ENCODE measurements at places on chromosomes 7 and 10. TPM values are rescaled to one million over a fixed set of nuclear protein-coding genes. Genes with fewer than 3 reads are reported as not detected.
A peak's percentile ranks its signal among the peaks of the same experiment; 100 is the strongest.

DNA sequence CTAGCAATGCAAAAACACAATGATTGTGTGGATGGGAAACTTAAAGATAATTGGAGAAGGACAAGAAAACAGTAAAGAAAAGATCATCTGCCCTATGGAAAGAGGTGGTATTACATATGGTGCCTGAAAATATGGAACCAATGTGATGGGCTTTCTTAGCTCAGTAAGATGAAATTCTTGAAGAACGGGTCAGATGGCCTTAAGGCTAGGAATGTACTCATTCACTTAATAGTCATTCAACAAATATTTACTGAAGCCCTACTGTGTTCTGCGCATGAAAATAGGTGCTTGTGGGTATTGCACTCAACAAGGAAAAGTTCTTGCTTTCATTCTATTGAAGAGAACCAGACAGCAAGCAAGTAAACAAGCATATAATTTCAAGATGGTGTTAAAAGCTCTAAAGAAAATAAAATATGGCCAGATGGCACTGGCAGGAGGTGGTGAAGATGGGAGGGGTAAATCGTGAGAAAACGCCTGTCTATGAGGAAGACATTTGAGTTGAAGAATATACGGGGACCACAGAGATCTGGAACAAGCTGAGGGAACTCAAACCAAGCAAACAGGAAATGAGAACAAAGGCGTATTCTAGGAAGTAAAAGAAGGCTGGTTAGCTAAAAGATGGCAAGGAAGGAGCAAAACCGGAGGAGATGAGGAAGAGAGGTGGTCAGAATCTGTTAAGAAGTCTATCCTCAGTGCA, 179.7 kb downstream of the ANK3 start:
- H3K27ac ChIP-seq: no peak overlapping the region
- H3K36me3 ChIP-seq: no peaks in the 10 kb centered on the region
- DNase-seq: no peak
- no peaks in the 10 kb centered on the region for H3K4me1 ChIP-seq
- H3K27me3 ChIP-seq: no peaks in the 10 kb centered on the region

TBX20 gene
- 0.49 TPM for total RNA-seq

DNA sequence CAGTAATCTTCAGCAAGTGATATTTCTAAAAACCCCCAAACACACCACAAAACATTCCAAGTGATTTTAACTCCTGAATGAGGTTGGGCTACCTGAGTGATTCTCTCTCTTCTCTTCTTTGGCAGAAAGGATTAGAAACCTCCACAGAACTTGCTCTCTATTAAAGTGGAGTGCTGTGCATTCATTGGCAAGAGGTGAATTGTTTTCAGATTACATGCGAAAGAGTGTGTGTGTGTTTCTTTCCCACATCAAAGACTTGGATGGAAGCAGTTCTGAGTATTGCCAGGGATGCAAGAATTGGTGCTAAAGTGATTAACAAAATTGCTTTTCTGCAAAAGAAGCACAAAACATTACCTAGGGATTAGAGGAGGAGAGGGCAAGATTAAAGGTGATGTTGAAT, 13.1 kb upstream of the FBXW4 start:
- H3K4me1 ChIP-seq: no peaks in the 10 kb centered on the region
- no peak overlapping the region for H3K27ac ChIP-seq
- H3K36me3 ChIP-seq: no peaks in the 10 kb centered on the region

- no peak overlapping the region for H3K27ac ChIP-seq
- no peak for DNase-seq
- H3K4me3 ChIP-seq: no peak overlapping the region
- no peaks in the 10 kb centered on the region for H3K4me1 ChIP-seq
- no peaks in the 10 kb centered on the region for H3K27me3 ChIP-seq
Measured at GRCh38 chr10:53469383-53469782, 696.8 kb upstream of the MBL2 start.

- H3K36me3 ChIP-seq: no peaks in the 10 kb centered on the region
- H3K4me1 ChIP-seq: peaks cover 4% of the 10 kb centered on the region
- no peak for DNase-seq
- peak overlapping the region; percentile 56 for H3K27ac ChIP-seq
- H3K4me3 ChIP-seq: peak overlapping the region; percentile 64
Measured at GRCh38 chr10:21172930-21173801, 276.1 kb upstream of the NEBL start.

GRCh38 chr7:48084727-48085432, 4.2 kb upstream of the UPP1 start:
- no peaks in the 10 kb centered on the region for H3K27me3 ChIP-seq
- H3K4me3 ChIP-seq: no peak overlapping the region
- H3K27ac ChIP-seq: peak overlapping the region; percentile 76
- peaks cover 21% of the 10 kb centered on the region for H3K4me1 ChIP-seq
- DNase-seq: no peak
- no peaks in the 10 kb centered on the region for H3K36me3 ChIP-seq
